ENCODE measurements at places on chromosomes 16 and 17.

DNA sequence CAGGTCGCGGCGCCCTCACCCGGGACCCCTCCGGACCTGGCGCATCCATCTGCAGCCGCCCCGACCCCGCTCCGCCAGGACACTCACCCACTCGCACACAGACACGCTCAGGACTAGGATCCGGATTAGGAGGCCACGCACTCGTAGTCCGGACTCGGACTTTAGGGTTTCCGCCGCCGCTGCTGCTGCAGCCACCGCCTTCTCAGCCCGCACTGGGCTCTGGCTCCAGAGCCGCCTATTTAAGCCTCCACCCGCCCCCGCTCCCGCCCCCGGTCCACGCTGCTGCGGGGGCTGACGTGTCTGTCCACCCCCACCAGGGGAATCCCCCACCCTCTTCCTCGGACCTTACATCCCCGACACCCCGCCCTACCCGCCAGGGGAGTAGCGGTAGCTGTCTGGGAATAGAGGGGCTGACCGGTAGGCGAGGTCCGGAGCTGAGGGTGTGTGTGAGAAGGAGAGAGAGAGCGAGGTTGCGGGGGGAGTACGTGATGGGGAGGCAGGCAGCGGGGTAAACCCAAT, at the start of gene RRAD:
TSS of gene RRAD (minus strand) at position 214 of the 519 bp plus-strand sequence. CDS start 356 bp downstream, outside the sequence.
- DNase-seq = no peak

DNA sequence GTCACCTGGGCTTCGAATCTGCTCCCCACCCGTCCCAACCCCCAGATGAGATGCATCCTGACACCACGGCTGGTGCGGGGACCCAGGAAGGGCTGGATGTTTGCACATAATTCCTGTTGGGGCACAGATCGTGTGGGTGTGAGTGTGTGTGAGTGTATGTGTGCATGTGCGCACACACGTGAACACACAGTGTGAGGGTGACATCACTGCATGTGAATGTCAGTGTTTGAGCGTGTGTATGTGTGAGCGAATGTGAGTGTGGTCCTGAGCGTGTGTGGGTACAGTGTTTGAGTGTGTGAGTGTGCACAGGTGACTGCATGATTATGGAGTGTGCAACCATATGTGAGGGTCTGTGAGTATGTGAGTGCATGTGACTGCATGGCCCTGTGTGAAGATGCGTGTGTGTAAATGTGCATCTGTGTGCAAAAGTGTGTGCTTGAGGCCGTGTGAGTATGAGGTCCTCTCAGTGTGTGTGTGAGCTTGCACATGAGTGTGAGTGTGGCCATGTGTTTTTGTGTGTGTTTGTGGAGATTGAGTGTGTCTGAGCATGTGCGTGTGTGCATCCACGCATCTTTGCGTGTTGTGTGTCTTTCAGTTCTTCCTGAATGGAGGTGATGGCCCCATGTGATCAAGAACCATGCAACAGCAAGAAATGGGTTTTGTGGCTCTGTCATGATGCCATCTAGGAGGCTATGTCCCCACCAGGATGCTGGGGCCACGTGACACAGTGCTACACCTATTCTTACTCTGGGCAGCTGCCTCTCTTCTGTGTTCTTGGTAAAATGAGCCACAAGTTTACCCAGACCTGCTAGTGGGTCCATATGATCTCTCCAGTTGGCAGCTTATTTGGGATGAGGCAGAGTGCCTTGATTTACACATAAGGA, 70.5 kb upstream of the GCSH start:
- DNase-seq = no peak

DNA sequence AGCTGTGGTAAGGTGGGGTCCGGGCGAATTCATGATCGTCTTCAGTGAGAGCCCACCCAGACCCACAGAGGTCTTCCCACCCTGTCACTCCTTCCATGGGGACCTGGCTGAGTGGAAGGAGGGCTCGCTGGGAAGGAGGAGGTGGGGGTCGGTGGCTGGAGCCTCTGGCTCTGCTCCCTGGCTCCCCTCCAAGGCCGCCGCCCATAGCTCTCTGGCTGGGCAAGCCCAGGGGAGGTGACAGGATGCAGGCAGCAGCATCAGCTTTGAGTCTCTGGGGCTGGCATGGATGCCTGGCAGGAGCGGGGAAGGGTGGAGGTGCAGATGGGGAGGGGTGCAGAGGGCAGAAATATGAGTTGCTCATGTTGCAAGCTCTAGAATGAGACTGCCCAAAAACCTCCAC, 147.0 kb downstream of the ENGASE start:
- no peak for DNase-seq

GRCh38 chr17:7888184-7888920, at the start of gene CHD3:
Gene CHD3, plus strand, starts transcription at chr17:7888789. Its CDS starts 212 bp downstream, at chr17:7889001.
- DNase-seq = no peak

DNA sequence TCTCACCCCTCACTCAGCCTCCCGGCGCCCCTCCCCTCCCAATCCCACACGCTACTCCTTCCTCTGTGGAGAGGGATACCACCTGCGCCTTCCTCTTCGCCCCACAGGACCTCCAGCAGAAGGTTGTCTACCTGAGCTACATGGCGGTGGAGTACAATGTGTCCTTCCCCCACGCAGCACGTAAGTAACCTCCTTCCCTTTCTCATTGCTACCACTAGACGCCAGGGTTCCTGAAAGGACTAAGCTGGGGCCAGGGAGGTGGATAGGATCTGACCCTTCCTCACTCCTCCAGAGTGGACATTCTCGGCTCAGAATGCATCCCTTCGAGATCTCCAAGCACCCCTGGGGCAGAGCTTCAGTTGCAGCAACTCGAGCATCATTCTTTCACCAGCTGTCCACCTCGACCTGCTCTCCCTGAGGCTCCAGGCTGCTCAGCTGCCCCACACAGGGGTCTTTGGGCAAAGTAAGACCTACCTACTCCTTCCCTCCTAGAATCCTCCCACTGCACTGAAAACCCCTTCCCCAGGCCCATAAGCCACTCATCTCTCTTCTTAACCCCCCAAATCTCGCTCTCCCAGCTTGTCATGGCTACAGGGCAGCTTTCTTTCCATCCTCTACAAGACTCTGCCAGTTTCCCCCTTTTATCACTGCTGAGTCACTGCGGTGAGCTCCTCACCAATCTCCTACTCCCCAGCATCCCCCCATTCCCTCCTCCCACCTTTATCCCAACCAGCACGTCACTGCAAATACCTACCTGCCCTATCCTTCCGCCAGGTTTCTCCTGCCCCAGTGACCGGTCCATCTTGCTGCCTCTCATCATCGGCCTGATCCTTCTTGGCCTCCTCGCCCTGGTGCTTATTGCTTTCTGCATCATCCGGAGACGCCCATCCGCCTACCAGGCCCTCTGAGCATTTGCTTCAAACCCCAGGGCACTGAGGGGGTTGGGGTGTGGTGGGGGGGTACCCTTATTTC, 1.5 kb downstream of the CD68 start:
- DNase-seq = no peak

Measured in fibroblast of skin of right quadriceps (primary cell).